T47D (cell line): ENCODE measurements at places on chromosomes 13 and 19.

DNA sequence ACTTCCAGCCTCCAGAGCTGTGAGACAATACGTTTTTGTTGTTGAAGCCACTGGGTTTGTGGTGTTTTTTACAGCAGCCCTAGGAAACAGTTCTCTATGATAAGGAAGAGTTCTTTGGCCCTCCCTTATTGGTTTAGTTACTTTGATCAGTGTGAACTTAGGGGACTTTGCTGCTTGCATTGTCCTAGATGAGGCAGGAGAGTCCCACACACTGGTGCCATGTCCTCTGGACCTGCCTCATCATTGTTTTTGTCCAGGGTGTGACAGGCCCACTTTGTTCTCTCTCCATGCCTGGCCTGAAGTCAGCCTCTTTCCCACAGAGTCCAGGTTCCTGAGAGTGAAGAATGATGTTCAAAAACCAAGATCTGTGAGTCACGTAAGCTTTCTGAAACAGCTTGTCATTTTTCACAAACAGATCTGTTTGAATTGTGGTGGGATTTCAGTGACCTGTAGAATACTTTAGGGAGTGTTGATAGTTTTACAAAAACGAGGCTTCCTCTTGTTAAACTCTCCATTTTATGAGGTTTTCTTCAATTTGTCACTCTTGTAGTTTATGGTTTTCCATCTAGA lies 63.8 kb downstream of the ING1 start:
- DNase-seq: no peak

- no peak for DNase-seq
Measured at GRCh38 chr19:5131031-5131505, 162.2 kb downstream of the KDM4B start.

GRCh38 chr13:110392510-110393240 lies 85.6 kb downstream of the COL4A2 start:
- no peak for DNase-seq

DNA sequence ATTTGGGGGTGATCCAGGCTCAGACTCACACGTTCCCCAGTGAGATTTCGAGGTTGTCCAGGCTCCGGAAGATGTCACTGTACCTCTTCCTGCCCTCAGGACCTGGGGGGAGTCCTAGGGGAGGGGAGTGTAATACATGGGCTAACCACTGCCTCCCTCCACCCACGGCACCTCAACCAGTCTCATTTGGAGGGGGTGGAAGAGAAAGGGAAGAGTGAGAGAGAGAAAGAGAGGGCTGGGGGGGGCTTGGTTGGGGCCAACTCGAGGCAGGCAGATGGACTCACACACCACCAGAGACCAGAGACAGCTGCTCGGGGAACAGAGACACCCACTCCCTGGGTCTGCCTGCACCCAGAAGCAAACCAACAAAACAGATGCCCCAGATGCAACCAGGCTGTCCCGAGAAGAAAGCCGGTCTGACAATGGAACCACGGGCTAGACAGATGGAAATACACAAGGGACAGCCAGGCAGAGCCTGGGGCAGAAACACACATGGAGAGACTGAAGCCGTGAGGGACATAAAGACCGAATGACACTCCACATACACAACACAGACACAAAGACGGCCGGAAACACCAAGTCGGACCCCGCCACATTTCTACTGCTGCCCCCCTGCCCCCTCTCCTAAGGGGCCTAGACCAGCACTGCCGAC lies 825 bp downstream of the GMIP start:
- no peak for DNase-seq

GRCh38 chr13:109945206-109945960 lies 159.0 kb upstream of the IRS2 start:
- DNase-seq: no peak

DNA sequence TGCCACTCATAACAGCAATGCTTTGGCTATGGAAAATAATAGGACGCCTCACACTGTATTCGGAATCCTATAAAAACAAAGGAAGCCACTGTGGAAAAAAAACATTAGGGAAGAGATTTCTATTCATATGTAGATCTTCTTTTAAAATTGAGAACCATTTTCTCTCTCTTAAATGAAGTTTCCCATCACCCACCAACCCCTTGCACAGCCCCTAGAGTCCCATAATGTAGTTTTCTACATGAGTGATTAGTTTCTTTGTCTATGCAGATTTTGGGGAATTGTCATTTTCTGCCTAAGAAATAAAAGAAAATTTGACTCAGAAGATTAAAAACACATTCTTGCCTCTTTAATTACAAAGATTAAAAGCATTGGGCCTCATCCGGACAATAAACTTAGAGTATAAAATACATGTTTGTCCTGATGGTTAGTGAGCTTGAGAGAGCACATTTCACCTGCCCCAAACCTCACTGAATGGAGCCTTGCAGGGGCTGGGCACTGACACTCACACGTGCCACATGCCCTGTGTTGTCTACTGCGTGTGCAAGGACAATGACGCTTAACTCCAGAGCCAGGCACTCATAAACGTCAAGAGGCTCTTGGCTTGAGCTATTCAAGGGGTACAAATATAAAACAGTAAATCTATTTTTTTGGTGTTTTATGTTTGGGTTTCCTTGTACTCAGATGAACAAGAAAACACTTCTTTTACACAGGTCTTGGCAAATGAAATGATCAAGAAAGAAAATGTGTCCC lies 40.0 kb upstream of the KL start:
- no peak for DNase-seq

- no peak for DNase-seq
Measured at GRCh38 chr19:30222428-30222873, 149.7 kb upstream of the ZNF536 start.

DNA sequence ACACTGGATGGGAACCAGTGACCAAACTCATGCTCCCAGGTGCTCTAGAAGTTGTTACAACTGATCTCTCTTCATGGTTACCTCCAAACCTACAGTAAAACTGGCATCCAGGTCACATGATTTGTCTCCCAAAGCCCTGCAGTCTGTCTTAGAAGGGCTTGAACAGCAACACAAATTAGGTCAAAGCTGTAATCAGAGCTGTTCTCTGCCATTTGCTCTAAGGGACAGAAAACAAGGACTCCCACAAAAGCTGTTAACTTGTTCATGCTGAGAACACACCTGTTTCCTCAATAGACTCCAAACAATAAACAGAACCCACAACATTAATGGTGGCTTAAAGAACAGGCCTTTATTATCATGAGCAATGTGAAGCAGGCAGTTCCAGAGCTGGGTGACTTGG lies 8.0 kb downstream of the ZNF671 start:
- no peak for DNase-seq

DNA sequence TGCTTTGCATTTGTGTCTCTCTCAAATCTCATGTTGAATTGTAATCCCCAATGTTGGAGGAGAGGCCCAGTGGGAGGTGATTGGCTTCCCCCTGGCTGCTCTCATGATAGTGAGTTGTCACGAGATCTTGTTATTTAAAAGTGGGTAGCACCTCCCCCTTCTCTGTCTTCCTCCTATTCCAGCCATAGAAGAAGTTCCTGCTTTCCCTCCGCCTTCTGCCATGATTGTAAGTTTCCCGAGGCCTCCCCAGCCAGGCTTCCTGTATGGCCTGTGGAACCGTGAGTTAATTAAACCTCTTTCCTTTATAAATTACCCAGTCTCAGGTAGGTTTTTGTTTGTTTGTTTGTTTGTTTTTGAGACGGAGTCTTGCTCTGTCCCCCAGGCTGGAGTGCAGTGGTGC lies 3.8 kb downstream of the LILRA4 start:
- no peak for DNase-seq

DNA sequence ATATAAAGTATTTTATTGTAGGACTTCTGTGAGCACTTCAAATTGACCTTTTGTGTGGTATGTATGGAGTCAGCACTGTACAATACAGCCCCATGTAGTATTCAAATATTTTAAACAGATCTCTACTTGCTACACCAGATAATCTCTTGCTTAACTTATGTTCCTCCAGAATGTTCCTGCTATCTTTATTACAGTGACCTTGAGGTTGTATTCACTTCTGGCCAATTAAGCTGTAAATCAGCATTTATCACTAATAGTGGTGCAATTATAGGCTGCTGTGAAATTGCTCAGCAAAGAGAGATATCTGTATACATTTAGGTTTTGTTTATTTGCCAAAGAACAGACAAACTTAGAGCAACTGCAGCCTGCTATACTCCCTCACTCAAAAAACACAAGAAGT lies 1218.6 kb downstream of the PCDH17 start:
- DNase-seq: no peak

DNA sequence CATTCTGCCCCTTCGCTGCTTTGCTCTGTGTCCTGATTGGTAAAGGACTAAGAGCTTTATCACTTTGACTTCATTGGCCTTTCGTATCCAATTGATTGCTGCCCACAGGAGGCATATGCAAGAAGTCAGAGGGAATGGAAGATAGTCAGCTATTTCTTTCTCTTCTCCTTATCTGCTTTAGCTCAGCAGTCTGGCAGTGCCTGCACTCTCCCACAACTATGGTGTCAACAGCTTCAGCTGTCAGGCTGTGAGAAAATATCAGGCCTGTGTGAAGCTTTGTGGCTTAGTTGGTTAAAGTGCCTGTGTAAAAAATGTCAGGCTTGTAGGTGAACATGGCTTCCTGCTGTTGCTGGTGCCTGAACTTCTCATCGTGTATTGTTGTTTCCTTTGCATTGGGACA lies 243.0 kb downstream of the PCDH17 start:
- no peak for DNase-seq

DNA sequence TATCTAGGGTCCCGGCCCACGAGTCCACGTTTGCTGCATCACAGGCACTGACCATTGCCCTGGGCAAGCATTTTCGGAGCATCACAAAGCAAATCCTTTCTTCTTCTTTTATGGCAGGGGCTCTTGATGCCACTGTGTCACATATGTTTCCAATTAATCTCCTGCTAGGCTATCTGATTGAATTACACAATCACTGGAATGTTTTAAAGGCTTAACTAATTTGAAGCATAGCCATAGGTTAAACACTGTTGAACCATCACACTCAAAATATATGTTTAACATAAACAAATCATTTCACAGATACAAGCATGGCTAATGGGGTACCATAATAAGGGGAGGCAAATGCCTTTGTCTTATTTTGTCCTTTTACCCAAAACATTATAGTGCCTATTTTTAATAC lies 338.3 kb downstream of the POU4F1 start:
- no peak for DNase-seq

DNA sequence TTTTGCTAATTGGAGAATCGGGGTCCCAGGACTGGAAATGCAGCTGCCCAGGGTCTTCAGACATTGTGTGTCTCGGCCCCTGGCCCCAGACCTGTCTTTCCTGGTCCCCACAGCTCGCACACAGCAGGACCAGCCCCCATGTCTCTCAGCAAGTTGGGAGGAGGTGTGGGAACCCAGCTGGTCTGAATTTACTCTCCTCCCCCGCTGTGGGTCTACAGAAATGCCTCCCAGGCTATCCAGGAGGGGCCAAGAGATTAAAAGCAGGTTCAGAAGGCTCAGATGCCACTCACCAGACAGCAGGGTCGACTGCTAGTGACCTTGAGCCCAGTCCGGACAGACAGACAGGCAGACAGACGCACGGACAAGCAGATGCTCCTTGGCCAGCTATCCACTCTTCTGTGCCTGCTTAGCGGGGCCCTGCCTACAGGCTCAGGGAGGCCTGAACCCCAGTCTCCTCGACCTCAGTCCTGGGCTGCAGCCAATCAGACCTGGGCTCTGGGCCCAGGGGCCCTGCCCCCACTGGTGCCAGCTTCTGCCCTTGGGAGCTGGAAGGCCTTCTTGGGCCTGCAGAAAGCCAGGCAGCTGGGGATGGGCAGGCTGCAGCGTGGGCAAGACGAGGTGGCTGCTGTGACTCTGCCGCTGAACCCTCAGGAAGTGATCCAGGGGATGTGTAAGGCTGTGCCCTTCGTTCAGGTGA lies at the start of gene DAND5:
Gene DAND5 (plus strand): TSS at position 285 of the 697 bp plus-strand sequence. CDS start 85 bp downstream, at position 370.
- DNase-seq: no peak

DNA sequence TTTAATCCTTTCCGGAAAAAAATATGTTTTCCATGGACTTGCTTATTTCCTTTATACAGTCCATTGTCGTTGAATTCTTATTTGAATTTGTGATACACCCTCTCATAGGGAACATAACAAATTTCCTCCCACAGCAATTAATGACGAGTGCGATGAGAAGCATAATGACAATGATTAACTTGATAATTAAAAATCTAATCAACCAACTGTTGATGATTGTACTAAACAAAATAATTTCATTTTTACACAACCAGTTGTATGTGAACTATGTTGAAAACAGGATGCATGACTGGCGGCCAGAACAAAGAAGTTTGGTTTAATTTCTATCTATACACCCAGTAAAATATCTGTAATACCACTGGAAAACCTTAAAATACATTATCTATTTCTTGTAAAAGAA lies 26.1 kb upstream of the CEACAM21 start:
- DNase-seq: no peak

DNA sequence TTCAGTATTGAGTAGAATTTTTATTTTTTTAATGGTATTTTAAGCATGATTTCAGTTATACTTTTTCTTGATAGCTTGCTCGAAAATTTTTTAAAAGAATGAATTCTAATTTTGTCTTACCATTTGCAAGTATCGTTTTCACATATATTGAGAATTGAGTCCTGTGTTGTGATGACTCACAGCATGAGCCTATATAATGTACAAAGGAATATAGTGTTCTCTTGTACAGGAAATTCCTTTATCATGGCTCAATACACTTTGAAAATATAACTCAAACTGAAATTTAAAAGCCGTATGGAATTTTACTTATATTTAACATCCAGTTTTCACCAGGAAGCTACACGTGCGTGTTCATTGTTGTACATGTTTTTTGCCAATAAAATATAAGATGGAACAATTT lies 161.1 kb upstream of the TMTC4 start:
- no peak for DNase-seq

- peak; percentile 56 for DNase-seq
Measured at GRCh38 chr19:14048443-14049153, 13.3 kb downstream of the PALM3 start.

DNA sequence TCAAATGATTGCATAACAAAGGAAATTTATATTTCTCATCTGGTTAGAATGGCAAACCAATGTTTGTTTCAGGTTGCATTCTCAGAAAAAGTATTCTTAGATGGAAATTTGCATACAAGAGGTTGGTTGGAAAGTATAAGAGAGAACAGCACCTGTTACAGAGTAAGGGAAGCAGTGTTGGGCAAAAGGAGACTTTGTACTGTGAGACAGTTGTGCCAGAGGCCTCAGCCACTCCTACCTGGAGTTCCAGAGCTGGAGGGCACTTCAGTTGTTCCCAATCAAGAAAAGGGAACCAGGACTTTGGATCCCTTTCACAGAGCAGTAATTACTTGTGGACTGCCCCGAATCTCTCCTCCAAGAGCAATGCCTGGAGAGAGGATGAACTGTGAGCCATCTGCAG lies 81.8 kb downstream of the SPRY2 start:
- no peak for DNase-seq

- DNase-seq: no peak
Measured at GRCh38 chr19:47309038-47309437, 623 bp upstream of the C5AR1 start.
